Naive thymus-derived CD4-positive, alpha-beta T cell (primary cell): ENCODE measurements at places on chromosomes 2 and 18. TPM values are rescaled to one million over a fixed set of nuclear protein-coding genes. Genes with fewer than 3 reads are reported as not detected.

The TACR1 gene
- polyA plus RNA-seq, result not detected

The RNF144A gene
- polyA plus RNA-seq, result 21.2 TPM

The IL1A gene
- not detected for polyA plus RNA-seq

The SRD5A2 gene
- polyA plus RNA-seq, result not detected

The WNT10A gene
- polyA plus RNA-seq, result 0.61 TPM

The MFF gene
- 153 TPM for polyA plus RNA-seq

The EPC2 gene
- polyA plus RNA-seq, result 3.9 TPM

The AMER3 gene
- not detected for polyA plus RNA-seq

The TDRD15 gene
- polyA plus RNA-seq, result not detected

The NPAS2 gene
- polyA plus RNA-seq, result 1.2 TPM

DNA sequence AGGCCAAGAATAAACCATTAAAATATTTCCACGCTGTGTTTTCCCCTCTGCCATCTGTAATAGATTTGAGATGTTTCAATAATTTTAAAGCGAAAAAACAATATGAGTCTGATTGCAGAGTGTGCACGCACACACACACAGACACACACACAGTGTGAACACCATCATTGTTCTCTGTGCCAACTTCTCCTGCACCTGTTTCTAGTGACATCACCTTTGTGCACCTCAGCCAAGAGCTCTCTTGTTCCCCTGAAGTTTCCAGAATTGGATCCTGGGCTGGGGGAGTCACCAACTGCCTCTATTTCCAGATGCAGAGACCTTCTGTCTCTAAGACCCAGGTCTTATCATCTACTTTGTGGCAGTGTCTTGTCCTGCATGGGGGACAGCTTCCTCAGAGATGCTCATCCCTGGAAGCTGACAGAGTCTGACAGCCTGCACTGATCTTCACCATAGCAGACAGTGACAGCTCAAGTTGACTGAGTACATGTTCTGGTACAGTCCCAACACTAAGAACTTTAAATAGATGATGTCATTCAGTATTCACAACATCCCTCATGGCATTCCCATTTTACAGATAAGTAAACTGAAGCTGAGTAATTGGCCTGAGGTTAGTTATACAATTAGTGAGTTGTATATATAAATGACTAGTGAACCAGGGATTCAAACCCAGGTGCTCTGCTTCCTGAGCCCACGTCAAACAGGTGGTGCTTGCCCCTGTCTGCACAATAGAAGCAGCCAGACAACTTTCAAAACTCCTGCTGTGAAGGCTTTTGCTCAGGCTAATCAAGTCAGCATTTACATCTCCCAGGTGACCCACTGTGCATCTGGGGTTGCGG lies 39.4 kb downstream of the ACOXL start:
- H3K4me1 ChIP-seq, result no peaks in the 10 kb centered on the region
- H3K27me3 ChIP-seq, result no peaks in the 10 kb centered on the region
- H3K36me3 ChIP-seq, result no peaks in the 10 kb centered on the region
- DNase-seq, result no peak

GRCh38 chr18:67670024-67670543 lies 153.6 kb upstream of the DSEL start:
- DNase-seq, result no peak
- no peak overlapping the region for H3K4me3 ChIP-seq
- H3K27me3 ChIP-seq, result no peaks in the 10 kb centered on the region

DNA sequence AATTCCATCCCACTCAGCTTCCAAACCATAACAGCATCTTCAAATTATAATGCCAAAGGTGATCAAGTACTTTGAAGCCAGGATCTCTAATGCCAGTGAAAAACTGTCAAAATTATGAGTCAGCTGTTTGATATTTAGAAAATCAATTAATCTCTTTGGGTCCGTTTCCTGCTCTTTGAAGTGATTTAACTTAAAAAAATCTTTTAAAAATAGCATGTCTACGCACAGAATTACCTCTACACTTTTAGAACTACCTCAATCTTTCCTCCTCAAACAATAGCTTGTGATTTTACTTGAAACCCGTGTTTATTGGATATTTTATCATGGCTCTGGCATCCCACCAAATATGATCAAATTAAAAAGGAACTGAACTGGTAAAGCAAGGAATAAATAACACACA lies 31.3 kb upstream of the TANK start:
- H3K27ac ChIP-seq, result no peak overlapping the region
- H3K36me3 ChIP-seq, result no peaks in the 10 kb centered on the region
- H3K27me3 ChIP-seq, result no peaks in the 10 kb centered on the region
- DNase-seq, result no peak

- H3K4me1 ChIP-seq, result no peaks in the 10 kb centered on the region
- no peak overlapping the region for H3K4me3 ChIP-seq
- H3K36me3 ChIP-seq, result no peaks in the 10 kb centered on the region
- H3K27me3 ChIP-seq, result no peaks in the 10 kb centered on the region
- DNase-seq, result no peak
Observed at GRCh38 chr2:529424-529823, 147.8 kb downstream of the TMEM18 start.

GRCh38 chr2:233989221-233989858 lies 61.2 kb upstream of the SPP2 start:
- H3K36me3 ChIP-seq, result no peaks in the 10 kb centered on the region
- H3K4me1 ChIP-seq, result peaks cover 37% of the 10 kb centered on the region
- no peak overlapping the region for H3K27ac ChIP-seq
- no peaks in the 10 kb centered on the region for H3K27me3 ChIP-seq

DNA sequence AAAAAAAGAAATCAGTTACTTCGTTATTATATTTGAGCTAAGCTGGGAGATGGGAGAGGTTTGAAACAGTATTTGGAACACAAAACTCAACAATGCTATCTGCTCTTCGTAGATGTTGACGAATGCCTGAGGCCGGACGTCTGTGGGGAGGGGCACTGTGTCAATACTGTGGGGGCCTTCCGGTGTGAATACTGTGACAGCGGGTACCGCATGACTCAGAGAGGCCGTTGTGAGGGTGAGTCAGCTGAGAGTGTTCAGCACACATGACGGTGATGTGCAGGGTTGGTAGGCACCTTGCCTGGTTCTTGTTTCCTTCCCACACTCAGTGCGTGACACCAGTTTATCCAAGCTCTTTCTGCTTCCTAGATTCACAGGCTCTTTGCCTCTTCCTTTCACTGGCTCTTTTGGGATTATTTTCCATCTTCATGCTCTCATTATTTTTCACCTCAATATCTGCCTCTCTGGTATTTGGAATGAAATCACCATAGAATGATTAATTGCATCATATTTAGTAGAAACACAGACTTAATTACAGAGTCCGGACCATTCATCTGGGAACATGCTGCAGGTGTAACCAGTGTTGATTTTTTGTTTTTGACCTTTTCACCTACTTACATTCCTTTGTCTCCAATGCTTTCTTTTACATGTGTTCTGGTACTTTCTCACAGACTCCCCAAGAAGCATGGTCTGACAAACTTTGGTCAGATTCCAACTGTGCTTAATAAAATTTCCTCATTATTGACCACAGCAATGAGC lies 200.6 kb upstream of the RASGRP3 start:
- no peak overlapping the region for H3K4me3 ChIP-seq
- H3K4me1 ChIP-seq, result peaks cover 12% of the 10 kb centered on the region
- no peaks in the 10 kb centered on the region for H3K27me3 ChIP-seq
- DNase-seq, result no peak

DNA sequence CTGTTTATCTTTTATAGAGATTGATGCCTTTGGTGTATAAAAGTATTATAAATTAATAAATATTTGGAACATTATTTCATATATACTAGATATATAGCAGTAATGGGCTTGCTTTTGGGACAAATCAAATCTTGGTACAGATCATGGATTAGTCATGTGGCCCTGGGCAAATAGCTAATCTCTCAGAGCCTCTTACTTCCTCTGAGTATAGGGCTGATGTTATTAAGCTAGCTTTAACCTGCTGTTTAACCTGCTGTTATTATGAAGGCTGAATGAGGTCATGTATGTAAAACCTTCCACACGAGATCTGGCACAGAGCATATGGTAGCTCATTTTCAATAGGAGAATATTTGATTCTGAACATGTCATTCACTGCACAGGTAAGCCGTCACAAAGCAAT lies 5.7 kb downstream of the ITGB6 start:
- H3K36me3 ChIP-seq, result no peaks in the 10 kb centered on the region
- H3K4me1 ChIP-seq, result no peaks in the 10 kb centered on the region
- H3K4me3 ChIP-seq, result no peak overlapping the region

GRCh38 chr2:217789003-217789735 lies 213.6 kb downstream of the TNS1 start:
- no peaks in the 10 kb centered on the region for H3K36me3 ChIP-seq
- no peaks in the 10 kb centered on the region for H3K27me3 ChIP-seq
- H3K4me3 ChIP-seq, result peak overlapping the region; percentile 58
- H3K27ac ChIP-seq, result peak overlapping the region; percentile 64
- DNase-seq, result peak; percentile 19

- H3K27me3 ChIP-seq, result no peaks in the 10 kb centered on the region
- no peak for DNase-seq
Observed at GRCh38 chr2:30339071-30339470, 107.7 kb downstream of the LBH start.

GRCh38 chr2:148658807-148659722 lies 14.5 kb downstream of the EPC2 start:
- no peaks in the 10 kb centered on the region for H3K27me3 ChIP-seq
- peaks cover 48% of the 10 kb centered on the region for H3K4me1 ChIP-seq
- no peak overlapping the region for H3K4me3 ChIP-seq
- peak overlapping the region; percentile 5 for H3K27ac ChIP-seq

DNA sequence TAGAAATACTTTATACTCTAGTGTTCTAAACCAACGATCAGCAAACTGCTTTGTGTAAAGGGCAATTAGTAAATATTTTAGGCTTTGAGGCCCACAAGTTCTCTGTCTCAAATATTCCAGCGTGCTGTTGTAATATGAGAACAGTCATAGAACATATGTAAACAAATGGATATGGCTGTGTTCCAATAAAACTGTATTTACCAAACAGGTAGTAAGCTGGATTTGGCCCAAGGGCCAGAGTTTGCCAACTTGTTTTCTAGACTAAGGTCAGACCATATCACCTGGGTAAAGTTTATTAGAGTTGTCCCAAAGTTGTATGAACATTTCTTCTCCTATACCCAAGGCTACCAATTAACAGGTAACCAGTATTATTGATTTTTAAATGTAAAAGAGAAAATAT lies 303.2 kb upstream of the MC4R start:
- DNase-seq, result no peak
- H3K36me3 ChIP-seq, result no peaks in the 10 kb centered on the region
- no peaks in the 10 kb centered on the region for H3K27me3 ChIP-seq
- H3K27ac ChIP-seq, result no peak overlapping the region
- H3K4me3 ChIP-seq, result no peak overlapping the region

GRCh38 chr2:159546716-159547430 lies 69.5 kb downstream of the BAZ2B start:
- no peak overlapping the region for H3K27ac ChIP-seq
- no peaks in the 10 kb centered on the region for H3K4me1 ChIP-seq
- no peak overlapping the region for H3K4me3 ChIP-seq
- no peaks in the 10 kb centered on the region for H3K36me3 ChIP-seq
- no peaks in the 10 kb centered on the region for H3K27me3 ChIP-seq

GRCh38 chr18:61948846-61949438 lies 56.1 kb upstream of the RNF152 start:
- H3K36me3 ChIP-seq, result no peaks in the 10 kb centered on the region
- H3K27me3 ChIP-seq, result no peaks in the 10 kb centered on the region
- H3K4me3 ChIP-seq, result no peak overlapping the region
- no peak overlapping the region for H3K27ac ChIP-seq
- no peak for DNase-seq

- no peaks in the 10 kb centered on the region for H3K4me1 ChIP-seq
- H3K27me3 ChIP-seq, result no peaks in the 10 kb centered on the region
- H3K36me3 ChIP-seq, result no peaks in the 10 kb centered on the region
- no peak overlapping the region for H3K4me3 ChIP-seq
- H3K27ac ChIP-seq, result no peak overlapping the region
- no peak for DNase-seq
Observed at GRCh38 chr2:158041400-158041799, 60.3 kb upstream of the UPP2 start.

GRCh38 chr18:65817178-65817577 lies 66.4 kb downstream of the CDH7 start:
- no peak for DNase-seq
- H3K27ac ChIP-seq, result no peak overlapping the region
- no peaks in the 10 kb centered on the region for H3K27me3 ChIP-seq
- no peak overlapping the region for H3K4me3 ChIP-seq
- H3K4me1 ChIP-seq, result no peaks in the 10 kb centered on the region

- no peak for DNase-seq
- no peaks in the 10 kb centered on the region for H3K36me3 ChIP-seq
- H3K27me3 ChIP-seq, result no peaks in the 10 kb centered on the region
- no peak overlapping the region for H3K27ac ChIP-seq
- no peaks in the 10 kb centered on the region for H3K4me1 ChIP-seq
- H3K4me3 ChIP-seq, result no peak overlapping the region
Observed at GRCh38 chr18:48367557-48367956, 41.6 kb downstream of the ZBTB7C start.

- no peak overlapping the region for H3K27ac ChIP-seq
- H3K4me3 ChIP-seq, result no peak overlapping the region
- no peaks in the 10 kb centered on the region for H3K36me3 ChIP-seq
- H3K4me1 ChIP-seq, result no peaks in the 10 kb centered on the region
- H3K27me3 ChIP-seq, result no peaks in the 10 kb centered on the region
- no peak for DNase-seq
Observed at GRCh38 chr2:85901155-85901554, 12.4 kb upstream of the ST3GAL5 start.

DNA sequence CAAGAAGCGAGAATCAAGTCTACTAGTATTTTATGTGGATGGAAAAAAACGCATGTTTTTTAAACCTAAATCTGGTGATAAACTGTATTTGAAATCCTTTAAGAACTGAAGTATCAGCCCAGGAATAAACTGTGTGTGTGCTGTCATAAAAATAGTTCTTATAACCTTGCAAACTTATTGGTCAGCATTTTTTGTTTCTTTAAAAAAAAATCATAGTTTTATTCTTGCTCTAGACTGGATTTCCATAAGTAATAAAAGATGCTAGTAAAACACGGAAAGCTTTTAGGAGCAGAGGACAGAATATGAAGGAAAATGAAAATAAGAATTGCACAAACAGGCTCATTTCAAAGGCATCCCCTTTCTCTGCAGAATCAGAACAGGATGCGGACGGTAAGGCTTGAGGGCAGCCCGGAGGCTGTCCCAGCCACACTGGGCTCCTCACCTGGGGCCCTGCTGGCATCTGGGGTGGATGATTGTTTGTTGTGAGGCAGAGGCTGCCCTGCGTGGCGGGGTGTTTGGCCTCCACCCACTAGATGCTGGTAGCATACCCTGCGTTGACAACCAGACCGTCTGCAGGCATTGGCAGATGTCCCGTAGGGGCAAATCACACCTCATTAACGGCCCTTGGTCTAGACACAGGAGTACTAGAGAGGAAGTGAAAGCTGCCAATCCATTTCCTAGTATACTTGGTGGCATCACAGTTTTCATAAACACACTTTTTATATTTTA lies 52.5 kb downstream of the MBP start:
- H3K27me3 ChIP-seq, result no peaks in the 10 kb centered on the region
- H3K36me3 ChIP-seq, result peaks cover 3% of the 10 kb centered on the region
- no peak overlapping the region for H3K4me3 ChIP-seq
- no peak for DNase-seq
- H3K27ac ChIP-seq, result no peak overlapping the region
- peaks cover 53% of the 10 kb centered on the region for H3K4me1 ChIP-seq

GRCh38 chr18:29560270-29560669 lies 1383.3 kb upstream of the CDH2 start:
- no peak overlapping the region for H3K27ac ChIP-seq
- no peak overlapping the region for H3K4me3 ChIP-seq
- H3K36me3 ChIP-seq, result no peaks in the 10 kb centered on the region
- DNase-seq, result no peak
- no peaks in the 10 kb centered on the region for H3K4me1 ChIP-seq
